A172 (cell line): ENCODE measurements at places on chromosomes 6 and 20. TPM values are rescaled to one million over a fixed set of nuclear protein-coding genes. Genes with fewer than 3 reads are reported as not detected.

GRCh38 chr20:428658-429200 lies 20.6 kb downstream of the RBCK1 start:
- DNase-seq = no peak

The ARMC12 gene
- total RNA-seq = 0.24 and 0.55 TPM in 2 replicates

DNA sequence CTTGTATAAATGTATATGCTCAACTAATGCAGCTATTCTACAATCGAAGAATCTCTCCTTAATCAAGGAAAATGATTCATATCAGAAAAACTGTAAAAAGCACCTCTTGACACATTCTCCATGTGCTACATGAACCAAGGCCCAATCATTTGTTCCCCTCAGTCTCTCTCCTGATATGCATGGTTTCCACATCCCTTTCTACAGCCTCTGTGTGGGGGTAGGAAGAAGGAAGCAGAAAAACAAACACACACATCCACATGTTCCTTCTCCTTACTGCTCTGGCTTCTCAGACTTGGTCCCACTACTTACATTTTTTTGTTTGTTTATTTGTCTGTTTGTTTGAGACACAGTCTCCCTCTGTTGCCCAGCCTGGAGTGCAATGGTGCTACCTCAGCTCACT lies 510.5 kb downstream of the PRKN start:
- no peak for DNase-seq

The IL17F gene
- not detected in 2 replicates for total RNA-seq

The MCHR2 gene
- total RNA-seq = 0.14 TPM in 1 of 2 replicates, not detected in the other

The CNBD2 gene
- 5.8 and 12.4 TPM in 2 replicates for total RNA-seq

DNA sequence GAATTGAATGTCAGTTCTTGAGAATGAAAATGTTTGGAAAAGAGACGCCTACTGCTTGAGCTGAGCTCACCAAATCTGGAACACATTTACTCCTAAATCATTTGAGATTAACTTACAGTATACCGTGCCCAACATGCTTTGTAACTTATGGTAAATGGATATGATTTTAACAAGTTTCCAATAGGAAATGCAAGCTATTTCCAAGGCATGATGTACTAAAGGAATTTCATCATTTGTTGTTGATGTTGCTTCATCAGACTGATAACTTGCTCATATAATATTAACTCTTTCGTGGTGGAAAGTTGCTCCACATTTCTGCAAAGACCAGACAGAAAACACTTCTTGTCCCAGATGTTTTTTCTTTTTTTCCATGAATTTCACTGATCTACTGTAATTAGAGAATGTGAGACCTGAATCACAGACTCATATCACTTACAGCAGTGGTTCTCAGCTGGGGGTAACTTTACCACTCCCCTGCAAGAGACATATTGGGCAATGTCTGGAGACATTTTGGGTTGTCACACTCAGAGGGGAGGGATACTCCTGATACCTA lies 116.6 kb upstream of the TRAF3IP2 start:
- no peak for DNase-seq

The STX11 gene
- 0.86 and 0.88 TPM in 2 replicates for total RNA-seq

The PTK6 gene
- 2.0 and 2.4 TPM in 2 replicates for total RNA-seq

DNA sequence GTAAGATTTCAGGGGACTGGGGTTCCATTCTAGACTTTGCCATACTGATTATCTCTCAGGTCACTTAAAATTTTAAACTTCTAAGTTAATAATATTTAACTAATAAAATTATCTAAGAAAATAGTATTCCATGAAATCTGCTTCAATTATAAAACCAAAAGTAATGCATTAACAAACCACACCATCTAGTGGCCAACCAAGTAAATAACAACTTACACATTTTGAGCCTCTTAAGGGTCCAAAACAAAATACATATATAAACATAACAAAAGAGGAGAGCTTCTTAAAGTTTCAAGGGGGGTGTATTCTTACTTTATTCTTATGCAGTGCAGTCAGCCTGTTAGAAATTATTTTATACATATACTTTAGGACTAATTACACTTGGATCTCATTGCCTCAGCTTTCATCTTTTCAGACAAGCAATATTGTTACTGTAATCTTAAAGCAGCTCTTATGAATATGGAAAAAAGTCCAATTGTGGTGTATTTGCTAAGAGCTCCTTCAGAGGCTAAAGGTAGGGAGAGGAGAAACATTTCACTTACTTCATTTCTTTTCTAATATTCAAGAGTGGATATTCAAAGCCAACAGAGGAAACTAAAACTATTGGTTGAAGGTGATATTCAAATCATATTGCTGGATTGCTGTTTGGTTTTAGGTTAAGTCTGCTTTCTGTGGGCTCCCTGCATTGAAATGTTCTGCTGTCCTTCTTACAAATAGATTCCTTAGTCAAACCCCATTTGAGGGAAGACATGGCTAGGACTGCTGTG lies 199.7 kb upstream of the SIM1 start:
- DNase-seq = peak; percentile 14

DNA sequence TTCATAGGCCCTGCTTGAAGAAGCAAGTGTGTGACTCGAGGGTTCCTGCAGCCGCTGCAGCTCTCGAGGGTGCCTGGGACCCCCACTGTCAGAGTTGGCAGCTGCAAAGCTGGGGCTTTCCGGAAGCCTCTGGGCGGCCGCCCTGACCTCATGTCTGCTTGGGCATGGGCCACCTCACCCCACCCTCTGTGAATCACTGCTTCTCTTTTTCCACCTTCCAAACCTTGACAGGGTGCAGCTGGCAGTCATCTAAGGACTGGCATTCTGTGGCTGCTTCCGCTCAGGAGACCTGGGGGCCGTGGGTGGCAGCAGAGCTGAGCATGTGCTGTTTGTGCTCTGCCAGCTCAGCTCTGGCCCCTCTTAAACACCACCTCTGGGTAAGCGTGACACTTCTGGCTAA lies 32.0 kb downstream of the ERMARD start:
- peak; percentile 25 for DNase-seq

GRCh38 chr6:28648035-28648877 lies 122.6 kb downstream of the GPX5 start:
- peak; percentile 82 for DNase-seq

GRCh38 chr6:148934961-148935360 lies 188.1 kb downstream of the UST start:
- DNase-seq = no peak

GRCh38 chr6:91031581-91031980 lies 444.7 kb upstream of the MAP3K7 start:
- no peak for DNase-seq

DNA sequence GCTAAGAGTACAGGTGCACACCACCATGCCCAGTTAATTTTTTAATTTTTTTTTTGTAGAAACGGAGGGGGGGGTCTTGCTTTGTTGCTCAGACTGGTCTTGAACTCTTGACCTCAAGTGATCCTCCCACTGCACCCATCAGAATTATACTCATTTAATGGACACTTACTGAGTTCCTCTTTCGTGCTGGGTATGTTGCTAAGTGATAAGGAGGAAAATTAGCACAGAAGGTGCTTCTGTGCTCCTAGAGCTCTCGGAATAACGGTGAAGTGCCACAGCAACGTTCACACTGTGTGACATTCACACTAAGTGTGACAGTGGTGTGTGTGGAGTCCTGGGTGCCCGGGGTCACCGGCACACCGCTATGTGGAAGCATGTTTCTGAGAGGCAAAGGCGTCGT lies 32.1 kb upstream of the BMP6 start:
- DNase-seq = no peak

The HRH3 gene
- not detected in 2 replicates for total RNA-seq

The TMEM14C gene
- total RNA-seq = 312 and 395 TPM in 2 replicates

DNA sequence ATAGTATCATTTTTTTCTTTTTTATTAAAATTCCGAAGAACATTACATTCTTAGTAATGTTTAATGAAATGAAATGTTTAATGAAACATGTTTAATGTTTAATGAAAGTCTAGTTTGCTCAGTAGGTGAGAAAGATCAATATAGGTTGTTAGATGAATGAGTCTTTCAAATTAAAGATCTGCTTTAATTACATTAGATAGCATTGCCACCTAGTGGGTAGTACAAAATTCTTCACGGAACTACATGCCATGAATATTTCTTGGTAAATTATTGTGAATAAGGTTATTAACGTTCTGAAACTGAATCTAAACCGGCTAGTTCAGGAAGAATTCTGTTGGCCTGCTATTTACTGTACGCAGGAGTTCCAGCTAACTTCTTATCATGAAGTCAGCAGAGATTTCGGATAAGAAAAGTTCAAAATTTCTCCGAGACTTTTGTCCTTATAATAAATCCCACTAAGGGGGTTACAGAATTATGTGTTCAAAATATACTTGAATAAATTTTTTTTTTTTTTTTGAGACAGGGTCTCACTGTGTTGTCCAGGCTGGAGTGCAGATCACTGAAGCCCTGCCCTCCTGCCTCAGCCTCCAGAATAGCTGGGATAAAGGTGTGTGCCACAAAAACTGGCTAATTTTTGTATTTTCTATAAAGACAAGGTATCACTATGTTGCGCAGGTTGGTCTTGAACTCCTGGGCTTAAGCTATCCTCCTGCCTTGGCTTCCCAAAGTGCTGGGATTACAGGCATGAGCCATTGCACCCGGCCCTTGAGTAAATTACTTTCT lies 7.9 kb upstream of the GMNN start:
- peak; percentile 18 for DNase-seq

DNA sequence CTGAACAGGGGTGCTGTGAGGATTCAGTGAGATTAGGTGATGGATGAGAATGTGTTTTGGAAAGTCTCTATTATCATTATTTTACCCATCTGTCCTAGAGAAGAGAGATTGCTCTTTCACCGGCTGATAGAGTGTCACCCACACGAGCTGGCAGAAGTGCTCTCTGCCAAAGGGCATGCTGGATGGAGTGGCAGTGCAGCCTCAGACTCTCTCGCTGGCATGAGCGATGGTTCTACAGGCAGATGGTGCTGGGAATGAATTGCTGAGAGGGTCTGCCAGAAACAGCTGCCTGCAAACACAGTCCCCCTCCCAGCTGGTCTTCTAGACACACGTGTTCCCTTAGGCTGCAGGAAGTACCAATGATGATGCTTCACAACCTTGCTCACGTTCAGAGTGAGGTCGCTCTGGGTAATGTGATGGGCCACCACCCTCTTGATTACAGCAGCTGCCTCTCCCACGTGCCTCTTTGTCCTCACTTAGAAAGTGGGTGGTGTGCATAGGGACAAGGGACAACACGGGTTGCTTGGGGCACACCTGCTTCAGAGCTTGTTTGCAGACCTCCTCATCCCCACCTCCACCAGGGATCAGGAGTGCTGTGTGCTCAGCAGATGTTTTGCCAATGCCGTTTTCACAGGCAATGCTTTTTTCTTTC lies 84.7 kb downstream of the FOXA2 start:
- DNase-seq = no peak

DNA sequence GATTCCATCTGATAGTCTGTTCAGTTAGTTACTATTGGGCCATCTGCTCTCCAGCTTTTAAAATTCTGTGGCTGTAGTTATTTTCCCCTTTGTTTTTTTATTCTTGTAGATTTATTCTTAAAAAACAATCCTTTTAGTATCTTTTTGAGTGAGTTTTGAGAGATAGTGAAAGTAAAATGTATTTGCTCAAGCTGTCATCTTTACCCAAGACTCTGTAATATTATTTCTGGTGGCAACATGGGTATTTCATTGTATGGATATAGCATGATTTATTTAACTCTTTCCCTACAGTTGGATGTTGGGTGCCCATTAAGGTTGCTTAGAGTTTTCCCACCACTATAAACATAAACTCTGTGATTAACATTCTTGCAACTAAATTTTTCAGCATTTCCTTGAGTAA lies 24.6 kb downstream of the STK4 start:
- DNase-seq = no peak

The MAP7 gene
- total RNA-seq = 1.0 and 1.1 TPM in 2 replicates

DNA sequence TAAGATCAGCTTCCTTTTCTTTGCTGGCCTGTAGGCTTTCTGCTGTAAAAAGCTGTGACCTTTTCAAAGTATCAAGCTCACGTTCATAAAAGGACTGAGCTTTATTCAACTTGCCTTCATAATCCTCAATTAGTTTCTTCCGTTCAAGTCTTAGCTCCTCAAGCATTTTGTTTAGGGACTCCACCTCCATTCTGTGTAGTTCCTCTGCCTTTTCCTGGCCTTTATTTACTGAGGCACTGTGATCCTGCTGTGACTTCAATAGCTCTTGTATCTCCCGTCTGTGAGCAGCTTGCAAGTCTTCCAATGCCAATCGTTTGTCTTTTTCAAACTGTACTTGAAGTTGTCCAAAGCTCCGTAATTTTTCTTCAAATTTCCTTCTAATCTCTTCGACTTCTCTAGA lies 54.4 kb downstream of the FAM184A start:
- no peak for DNase-seq

The C2 gene
- total RNA-seq = 0.69 TPM in 1 of 2 replicates, not detected in the other

GRCh38 chr20:10699941-10700340 lies 26.1 kb upstream of the JAG1 start:
- no peak for DNase-seq

DNA sequence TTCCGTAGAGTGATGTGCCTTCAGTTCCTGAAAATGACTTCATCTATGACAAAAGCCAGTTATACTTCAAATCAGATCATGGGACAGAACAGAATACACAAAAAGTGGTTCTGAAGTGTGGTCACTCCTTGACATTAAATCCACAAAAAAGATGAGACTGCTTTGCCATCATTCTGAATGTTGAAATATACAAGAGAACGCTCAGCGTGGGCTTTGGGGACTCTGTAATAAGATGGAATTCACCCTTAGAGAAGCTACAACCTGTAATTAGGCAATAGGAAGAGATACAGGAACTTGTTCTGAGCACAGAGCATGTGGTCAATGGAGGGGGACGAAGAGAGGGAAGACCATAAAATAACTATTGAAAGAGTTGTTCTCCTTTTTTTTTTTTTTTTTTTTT lies 184.3 kb downstream of the CARMIL1 start:
- DNase-seq = no peak

DNA sequence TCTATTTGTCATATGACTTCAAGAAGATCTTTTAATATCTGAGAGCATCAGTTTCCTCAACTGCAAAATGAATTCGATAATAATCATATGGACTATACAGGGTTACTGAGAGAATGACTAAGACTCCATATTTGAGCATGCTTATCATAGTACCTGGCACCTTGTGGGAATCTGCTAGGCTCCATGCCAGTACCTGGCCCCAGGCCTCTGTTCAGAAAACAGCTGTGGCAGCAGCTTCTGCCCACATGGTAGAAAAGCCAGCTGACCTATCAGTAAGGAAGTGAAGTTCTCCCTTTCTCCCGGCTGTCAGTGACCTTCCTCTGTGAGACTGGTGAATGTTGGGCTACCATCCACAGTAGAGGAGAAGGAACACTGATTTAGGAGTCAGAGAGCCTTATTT lies 574.9 kb upstream of the CHD6 start:
- no peak for DNase-seq

The ZFAND3 gene
- 10.0 and 14.2 TPM in 2 replicates for total RNA-seq

DNA sequence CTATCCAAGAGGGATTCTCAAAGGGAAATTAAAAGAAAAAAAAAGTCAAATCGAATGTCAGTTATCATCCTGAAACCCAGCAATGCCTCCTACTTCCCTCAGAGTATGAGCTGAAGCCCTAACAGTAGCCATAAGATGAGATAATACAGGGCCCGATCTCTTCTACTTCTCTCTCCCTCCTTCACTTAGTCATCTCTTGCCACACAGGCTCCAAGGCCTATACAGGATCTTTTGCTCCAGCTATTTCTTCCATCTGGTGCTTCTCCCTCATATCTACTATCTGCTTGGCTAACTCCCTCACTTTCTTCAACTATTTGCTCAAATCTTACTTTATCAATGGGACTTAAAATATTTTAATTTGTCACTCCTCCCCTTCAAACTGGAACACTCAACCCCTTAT lies 215.3 kb downstream of the RNGTT start:
- DNase-seq = no peak

- DNase-seq = no peak
Measured at GRCh38 chr6:127439718-127440117, 19.5 kb downstream of the KIAA0408 start.

The GLP1R gene
- not detected in 2 replicates for total RNA-seq

The PRDM13 gene
- total RNA-seq = not detected in 2 replicates

- no peak for DNase-seq
Measured at GRCh38 chr6:128098000-128098581, 197.2 kb upstream of the THEMIS start.
